ENCODE measurements at places on chromosomes 2 and 18.

- DNase-seq: no peak
These were observed 5.8 kb upstream of the COLEC12 start for GRCh38 chr18:506264-506663.

- DNase-seq: no peak
These were observed 50.8 kb downstream of the AGAP1 start for GRCh38 chr2:235544689-235544969.

DNA sequence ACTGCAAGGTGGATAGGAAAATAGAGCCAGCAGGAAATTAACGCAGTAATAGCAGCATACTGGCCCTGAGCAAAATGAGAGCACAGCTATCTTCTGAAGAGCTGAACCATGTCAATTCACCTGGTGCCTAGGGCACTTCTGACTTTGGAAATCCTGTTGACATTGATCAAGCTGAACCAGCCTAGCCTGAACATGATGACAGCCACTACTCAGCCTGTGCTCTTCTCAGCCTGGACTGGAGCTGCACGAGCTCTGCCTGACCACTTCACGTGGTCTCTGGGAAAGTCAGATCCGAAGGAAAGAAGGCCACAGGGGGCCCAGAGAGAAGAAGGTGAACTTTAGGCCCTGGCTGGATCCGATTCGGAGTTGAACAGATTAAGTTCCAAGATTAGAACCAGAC is 421.9 kb downstream of the LPIN1 start:
- no peak for DNase-seq

DNA sequence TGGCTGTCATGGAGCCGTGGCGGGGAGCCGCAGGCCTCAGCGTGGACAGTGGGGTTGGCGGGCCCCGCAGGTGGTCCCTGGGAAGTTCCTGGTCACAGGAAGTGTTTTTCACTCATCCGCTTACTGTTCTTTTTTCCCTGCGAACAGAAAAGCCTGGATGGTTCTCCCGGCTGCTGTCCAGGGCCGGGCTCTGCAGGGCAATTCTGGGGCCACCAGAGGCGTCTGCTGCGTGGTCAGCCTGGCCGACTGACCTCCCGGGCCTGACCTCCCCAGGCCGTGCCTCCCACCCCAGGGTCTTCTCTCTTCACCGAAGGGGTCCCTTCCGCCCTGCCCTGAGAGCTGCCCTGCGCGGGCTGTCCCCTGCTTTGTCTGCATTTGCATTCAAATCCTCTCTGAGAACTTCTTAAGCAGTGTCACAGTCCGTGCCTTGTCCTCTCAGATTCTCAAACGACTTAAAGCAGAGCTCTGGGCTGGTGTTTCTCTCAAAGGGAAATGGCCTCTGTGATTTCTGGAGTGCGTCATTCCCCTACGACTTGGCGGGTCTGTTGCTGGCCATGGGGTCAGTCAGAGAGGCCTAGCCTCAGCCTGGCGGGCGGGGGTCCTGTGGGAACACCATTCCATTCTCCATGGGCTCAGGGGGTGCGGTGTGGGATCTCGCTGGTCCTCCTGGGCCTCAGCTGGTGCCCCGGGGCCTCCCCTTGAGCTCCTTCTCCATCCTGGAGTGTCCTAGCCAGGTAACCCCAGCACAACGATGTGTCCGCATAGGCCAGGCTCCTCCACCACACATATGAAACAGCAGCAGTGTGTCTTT is 38.3 kb downstream of the KLHL29 start:
- DNase-seq: peak; percentile 17

GRCh38 chr2:225691711-225692110 is 292.2 kb downstream of the NYAP2 start:
- no peak for DNase-seq

DNA sequence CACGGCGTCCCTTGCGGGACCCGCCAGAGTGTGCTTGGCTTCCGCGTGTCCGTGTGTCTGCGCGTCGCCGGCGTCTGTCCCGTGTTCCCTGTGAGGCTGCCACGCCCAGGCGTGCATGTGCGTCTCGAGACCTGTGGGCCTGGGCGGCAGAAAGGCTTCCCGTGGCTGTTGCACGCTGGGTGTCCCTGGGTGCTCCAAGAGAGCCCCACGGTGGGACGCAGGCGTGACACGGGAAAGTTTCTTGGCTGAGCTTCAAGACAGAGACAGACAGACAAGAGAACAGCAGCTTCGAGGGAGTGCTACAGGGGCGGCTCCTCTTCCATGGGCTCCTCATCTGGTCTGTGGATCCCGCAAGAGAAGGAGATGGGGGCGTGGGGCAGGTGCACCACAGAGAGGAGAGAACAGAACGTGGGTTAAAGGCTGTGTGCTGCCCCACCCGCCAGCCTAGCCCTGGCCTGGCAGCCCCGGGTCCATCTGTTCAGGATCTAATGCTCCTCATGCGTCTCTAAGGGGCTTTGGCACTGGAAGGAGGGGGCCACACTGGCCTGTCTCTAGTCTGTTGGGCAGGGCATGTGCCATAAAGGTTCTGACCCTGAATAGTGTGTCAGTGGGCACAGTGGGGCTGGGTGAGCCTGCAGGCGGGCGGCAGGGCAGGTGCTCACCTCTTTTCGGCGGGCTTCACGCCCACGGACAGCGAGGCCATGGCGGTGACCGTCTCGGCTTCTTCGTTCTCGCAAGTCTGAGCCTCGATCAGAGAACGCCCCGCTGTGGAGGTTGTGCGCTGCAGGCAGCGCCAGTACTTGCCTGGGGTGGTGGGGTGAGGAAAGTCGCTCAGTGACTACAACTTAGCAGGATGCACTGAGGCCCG is 205.1 kb downstream of the TWIST2 start:
- no peak for DNase-seq

DNA sequence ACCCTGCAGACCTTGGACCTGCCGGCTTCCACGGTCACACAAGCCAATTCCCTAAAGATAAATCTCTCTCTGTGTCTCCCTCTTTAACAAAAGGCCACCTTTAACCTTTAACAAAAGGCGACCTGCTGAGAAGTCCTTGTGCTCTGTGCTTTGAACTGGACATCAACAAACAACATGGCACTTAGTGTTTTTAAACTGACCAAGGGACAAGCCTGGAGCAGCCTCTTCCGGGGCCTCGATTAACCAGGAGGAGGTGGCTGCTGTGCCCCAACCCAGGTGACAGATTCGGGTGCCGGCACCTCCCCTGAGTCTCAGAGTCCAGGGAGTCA is 135.3 kb downstream of the RTP5 start:
- DNase-seq: no peak

DNA sequence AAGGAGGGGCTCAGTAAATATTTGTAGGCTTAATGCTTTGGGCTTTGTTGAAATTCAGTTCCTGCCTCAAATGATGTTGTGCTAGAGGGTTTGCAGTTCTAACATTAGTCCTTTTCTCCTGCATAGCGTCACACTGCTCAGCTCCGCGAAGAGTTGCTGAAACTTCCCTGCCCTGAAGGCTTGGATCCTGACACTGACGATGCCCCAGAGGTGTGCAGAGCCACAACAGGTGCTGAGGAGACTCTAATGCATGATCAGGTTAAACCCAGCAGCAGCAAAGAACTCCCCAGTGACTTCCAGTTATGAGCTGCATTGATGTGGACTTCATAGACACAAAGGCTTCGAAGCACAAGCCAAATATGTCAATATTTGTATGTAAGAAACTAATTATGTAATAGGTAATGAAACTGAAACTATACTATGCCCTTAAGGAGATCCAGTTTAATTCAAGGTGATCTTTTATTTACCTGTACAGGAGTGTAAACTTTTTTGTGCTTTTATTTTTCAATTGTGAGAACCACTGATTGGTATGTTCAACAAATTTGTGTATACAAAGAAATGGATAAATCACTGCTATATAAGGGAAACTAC is 10.2 kb upstream of the TTC27 start:
- DNase-seq: no peak

GRCh38 chr2:33619028-33619427 is 19.9 kb upstream of the FAM98A start:
- DNase-seq: no peak

GRCh38 chr2:68726608-68727367 is 7.8 kb upstream of the ARHGAP25 start:
- DNase-seq: no peak

GRCh38 chr18:79818631-79819030 is 20.9 kb downstream of the KCNG2 start:
- DNase-seq: no peak

DNA sequence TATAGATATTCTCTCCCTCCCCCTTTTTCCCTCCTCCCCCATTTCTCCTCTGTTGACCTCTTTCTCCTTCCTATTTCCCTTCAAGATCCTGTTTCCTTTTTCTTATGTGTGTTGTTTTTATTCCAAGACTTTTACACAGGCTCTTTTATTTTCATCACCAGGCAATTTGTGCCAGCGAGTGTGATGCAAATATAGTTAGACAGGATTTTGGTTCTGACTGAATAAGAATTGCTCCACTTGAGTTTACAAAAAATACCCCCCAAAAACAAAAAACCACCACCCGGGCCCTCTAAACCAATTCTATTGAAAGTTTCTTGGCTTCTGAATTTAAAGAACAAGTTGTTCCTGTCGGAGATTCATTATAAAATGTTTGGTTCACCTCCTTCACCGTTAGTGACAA is 50.9 kb upstream of the MAPK4 start:
- no peak for DNase-seq

DNA sequence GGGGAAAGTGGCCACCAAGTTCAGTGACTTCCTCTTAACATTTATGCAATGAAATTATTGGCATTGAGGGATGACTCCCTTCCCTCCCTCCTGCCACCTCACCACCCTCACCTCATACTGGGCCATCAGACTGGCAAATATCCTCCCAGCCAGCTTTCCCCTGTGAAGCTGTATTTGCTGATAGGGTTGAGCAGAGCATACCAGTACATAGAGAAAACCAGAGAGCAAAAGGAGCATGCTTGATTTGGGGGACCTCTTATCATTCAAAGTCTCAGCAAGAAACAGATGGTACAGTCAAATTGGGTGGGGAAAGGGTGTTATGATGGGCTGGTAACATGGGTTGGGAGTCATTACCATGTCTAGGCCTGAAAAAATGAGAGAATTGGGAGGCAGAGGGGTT is 19.1 kb upstream of the B3GNT2 start:
- DNase-seq: no peak

- no peak for DNase-seq
These were observed 336.5 kb downstream of the KCNS3 start for GRCh38 chr2:18214936-18215335.

DNA sequence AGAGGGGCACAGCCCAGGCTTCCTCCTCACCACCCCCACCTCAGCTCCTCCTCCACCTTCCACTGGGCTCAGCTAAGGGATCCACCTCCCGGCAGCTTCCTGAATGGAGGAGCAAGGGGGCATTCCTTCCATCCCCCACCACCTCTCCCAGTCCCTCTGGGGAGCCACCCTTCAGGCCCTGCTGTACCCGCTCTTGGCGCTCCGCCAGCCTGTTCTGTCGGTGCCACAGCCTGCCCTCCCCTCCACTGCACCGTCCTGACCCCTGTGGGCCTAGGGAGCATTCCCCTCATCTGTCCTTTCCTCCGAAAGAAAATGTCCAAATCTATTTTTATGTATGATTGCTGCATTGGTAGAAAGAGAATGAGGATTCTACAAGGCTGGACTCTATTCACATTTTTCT is 59.9 kb downstream of the KIF1A start:
- no peak for DNase-seq

DNA sequence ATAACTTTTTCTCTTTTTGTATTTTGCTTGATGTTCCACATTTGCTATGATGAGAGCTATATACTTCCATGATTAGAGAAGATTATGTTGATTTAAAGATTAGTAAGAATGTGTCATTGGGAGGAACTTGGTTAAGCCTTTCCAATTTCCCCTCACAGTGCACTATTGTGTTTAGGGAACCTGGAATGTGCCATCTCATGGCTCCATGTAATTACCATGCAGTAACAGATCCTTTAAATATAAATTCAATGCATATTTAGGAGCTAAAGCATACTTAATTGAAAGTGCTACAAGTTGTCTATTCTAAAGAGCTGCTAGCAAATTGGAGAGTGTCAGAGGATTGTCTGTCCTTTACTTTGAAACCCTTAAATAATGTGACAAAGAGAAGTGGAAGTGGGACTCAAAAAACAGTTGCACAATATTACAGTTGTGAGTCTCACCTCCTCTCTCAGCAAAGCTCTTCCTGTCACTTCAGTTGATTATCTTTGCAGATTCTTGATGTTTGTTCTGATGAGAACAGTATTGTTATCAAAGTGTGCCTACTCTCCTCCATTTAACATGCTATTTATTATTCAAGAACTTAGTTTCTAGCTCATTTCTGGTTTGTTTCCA is 1162.7 kb upstream of the ZEB2 start:
- DNase-seq: no peak

DNA sequence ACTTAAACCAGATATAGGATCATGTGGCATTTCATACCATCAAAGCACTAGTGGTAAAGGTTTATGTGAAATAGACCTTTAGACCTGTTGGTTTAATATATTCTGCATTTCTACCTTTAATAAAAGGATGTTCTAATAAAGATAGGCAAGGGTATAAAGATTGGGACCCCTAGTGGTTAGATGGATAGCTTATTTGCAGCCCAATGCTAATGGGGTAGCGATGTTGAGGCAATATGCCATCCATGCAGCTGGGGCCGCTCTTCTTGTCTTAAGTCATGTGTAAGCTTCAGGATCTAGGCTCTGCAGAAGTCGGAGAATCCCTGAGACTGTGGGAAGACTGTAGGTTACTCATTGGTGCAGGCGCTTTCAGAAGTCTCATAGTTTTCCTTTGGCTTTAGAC is 114.9 kb downstream of the ICOS start:
- no peak for DNase-seq

GRCh38 chr2:150620855-150621254 is 133.4 kb upstream of the RND3 start:
- DNase-seq: no peak

GRCh38 chr2:206392118-206392517 is 51.2 kb upstream of the ADAM23 start:
- peak; percentile 46 for DNase-seq

- DNase-seq: no peak
These were observed 13.4 kb downstream of the STAMBP start for GRCh38 chr2:73841912-73842738.

- no peak for DNase-seq
These were observed 330.2 kb upstream of the NRP2 start for GRCh38 chr2:205352094-205352493.

- DNase-seq: no peak
These were observed 24.4 kb downstream of the GRHL1 start for GRCh38 chr2:9975805-9976447.

DNA sequence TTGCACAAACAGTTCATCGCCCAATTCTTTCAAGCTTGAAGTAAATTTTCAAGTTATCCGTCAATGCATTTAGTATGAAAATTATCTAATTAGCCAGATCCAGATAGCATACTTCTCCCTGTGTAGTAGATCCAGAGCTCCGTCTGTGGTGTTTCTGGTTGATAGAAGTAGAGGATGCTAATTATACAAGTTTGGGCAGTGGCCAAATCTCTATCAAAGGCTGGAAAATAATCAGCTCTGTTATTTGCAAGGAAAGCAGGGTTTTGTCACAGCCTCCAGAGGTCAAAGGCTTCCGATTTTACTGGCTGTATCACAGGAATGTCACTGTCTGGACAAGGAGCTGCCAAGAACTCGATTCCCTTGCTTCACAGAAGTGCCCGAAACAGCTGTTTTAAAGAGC is 28.6 kb downstream of the LRRC30 start:
- DNase-seq: no peak

- DNase-seq: peak; percentile 76
These were observed 315.5 kb upstream of the MYT1L start for GRCh38 chr2:2646433-2647051.
